Head of caudate nucleus (tissue), 42 donors: ENCODE measurements at places on chromosomes 7 and 10.

- no peak for DNase-seq
Observed at GRCh38 chr7:15525652-15526263, 36.1 kb downstream of the AGMO start.

DNA sequence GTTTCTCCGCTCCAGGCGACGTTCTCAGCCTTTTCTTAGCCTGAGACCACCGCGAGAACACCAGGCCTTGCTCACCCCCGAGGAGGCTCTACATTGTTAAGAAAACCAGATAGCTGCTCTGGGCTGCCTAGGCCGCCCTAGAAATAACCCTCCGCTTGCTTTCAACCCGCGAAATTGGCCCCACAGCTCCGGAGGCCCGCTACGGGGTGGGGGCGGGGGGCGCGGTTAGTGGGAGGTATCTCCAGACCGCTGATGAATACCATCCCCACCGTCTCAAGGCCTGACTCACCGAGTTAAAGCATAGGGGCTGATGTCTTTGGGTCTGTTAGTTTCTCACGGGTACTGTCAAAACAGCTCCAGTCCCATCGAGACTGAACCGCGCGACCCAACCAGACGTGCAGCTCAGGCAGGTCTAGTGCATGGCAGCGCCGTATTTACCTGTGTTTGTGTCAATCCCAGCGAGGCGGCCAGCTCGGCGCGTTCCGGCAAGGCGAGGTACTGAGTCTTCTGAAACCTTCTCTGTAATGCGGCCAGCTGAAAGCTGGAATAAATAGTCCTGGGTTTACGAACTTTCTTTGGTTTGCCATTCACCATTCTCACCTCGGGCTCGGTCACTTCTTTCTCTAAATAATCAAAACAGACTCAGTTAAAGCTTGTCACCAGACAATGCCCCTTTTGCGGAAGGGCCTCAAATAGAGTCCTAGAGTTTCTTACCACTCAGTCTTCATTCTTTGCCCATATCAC, 2.7 kb downstream of the DLX5 start:
- DNase-seq: no peak

- DNase-seq: no peak
Observed at GRCh38 chr10:97823734-97824133, 25.9 kb upstream of the GOLGA7B start.

DNA sequence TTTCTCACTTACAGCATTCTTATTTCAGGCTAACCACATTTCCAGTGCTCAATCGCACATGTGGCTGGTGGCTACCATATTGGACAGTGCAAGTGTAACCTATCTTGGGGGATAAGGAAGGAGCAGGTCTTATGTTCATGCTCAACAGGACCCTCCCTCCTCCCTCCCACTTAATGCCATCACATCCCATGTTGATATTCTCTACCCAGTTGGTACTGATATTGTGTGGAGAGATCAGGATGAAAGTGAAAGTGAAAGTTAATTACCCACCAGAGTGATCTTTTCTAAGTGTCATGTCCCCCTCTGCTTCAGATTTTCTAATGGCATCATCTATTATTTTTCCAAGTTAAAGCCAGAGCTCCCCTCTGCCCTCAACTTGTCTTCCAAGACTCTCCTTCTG, 91.6 kb downstream of the BMPER start:
- DNase-seq: no peak

- DNase-seq: no peak
Observed at GRCh38 chr10:30591249-30591670, 38.3 kb downstream of the LYZL2 start.

DNA sequence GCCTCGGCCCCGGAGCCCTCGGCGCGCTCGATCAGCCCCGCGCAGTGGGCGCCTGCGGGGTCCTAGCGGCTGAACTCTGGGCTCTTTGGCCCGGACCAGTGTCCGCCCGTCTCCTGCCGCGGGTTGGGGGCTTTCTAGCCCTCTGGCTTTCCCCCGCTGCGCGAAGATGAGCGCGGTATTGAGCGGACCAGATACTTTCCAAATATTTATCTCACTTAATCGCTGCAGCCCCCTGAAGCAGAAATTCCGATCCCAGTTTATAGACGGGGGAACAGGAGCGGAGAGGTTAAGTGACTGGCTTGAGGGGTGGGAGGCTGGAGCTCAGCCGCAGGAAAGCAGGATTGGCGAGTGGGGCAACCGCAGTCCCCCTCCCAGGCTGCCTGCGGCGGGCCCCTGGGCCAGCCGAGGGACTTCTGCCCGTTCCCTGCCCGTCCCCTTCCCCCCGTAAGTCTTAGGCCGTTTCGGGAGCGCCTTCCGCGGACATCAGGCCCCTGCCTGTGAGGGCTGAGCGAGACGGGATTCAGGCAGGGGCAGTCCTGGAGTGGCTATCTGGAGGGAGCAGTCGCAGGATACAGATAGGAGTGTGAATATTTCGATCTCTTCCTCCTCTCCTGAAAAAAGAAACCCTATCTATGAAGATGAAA, 565 bp downstream of the STRIP2 start:
- DNase-seq: no peak

GRCh38 chr10:115049960-115050359, 43.2 kb upstream of the ATRNL1 start:
- no peak for DNase-seq

DNA sequence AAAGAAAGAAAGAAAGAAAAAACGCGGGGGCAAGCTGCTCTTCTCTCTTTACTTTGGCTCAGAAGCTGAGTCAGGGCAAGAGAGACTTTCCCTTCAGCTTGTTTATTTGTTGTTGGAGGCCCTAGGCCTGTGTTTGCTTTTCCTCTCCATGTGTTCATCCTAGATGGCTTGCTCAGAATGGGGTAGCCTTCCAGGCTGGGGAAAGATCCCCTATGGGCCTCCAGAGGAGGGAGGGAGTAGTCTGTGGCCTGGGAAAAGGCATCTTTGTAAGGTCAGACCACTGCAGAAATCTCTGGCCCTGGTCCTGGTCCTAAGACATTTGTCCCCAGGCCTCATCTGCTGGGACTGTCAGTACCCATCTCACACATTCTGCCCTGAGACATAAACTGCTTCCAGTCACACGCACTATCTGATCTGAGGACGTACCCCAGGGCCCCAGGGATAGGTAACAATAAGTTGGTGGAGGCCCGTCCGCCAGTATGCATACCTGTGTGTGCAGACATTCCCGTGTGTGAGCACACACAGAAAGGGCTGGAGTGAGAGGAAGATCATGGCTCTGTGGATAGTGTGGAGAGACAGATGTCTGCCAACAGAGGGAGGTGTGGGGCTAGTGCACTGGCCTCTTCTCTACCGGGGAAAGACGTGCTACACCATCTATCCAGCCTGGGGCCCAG, 4.9 kb upstream of the SCD start:
- DNase-seq: no peak
